ENCODE measurements at places on chromosomes 12 and 14.

DNA sequence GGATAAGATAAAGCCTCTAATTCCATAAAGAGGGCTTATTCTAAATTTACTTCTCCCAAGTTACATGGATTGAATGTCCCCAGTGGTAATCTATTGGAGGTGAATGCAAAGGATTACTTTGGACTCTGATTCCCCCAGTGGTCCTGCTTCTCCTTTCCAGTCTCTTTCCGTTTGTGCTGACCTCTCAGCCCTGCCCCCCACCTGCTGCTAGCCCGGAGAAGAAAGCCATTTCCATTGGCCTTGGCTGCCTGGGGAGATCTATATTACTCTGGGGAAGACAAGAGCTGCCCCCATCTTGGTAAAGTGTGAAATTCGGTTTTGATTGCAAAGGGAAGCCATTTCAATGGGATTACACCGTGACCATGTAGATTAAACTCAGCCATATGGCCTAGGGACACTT, 13.3 kb downstream of the ASCL1 start:
- no peak for DNase-seq

DNA sequence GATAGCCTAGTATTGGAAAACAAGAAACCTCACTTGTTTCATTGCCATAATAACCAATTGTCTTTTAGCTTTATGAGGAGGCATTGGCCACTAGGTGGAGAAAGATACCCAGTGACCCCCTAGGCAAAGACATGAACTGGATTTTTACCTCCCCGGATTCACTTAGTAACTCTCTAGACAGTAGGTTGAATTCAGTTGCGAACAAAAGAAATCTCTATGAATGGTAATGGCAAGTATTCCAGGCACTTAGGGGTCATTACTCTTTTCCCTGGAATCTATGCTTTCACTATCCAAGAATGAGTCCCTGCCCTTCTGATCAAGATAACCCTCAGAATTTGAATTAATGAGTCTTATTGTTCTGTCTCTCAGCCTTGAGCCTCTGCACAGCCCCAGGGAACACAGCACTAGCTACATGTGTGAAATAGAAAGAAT, 29.5 kb upstream of the RHOJ start:
- DNase-seq, result no peak

GRCh38 chr12:116200812-116201211, 76.7 kb downstream of the MED13L start:
- DNase-seq, result no peak

DNA sequence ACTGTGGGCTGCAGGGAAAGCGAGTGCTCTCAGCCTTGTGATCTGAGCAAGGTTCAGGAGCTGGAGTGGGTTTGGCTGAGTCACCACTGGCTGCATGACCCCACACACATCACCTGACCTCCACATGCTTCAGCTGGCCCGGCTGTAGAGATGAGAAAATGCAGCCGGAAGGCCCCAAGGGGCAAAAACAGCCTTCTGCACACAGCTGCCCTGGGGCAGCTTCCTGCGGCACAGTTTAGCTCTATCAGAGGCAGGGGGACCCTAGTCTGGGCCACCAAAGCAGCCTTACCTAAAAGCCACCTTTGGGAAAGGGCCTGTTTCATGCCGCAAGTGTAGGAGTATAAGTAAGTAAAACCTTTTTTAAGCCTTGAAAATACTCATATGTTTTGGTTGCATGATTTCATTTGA, 123.3 kb downstream of the SSPN start:
- no peak for DNase-seq

DNA sequence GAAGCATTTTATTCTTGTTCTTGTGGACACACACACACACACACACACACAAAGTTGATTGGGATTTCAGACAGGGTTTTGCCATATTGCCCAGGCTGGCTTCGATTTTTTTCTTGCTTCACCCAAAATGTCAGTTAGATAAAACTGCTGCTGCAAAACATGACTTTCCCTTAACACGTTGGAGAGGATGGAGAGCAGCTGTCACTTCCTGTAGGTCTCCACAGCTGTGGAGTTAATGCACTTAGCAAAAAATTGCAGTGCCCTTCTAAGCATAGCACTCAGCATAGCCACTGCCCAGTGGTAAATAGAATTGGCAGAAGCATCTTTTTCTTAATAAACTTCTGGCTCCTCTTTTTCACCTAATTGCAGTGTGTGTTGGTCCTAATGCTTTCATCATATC, 54.5 kb downstream of the PDZRN4 start:
- DNase-seq, result no peak
